Smooth muscle cell of trachea (primary cell): ENCODE measurements at places on chromosomes 5 and 9. TPM values are rescaled to one million over a fixed set of nuclear protein-coding genes. Genes with fewer than 3 reads are reported as not detected.

Gene PCDHA12
- total RNA-seq, result under 0.01 TPM in 1 of 2 replicates, not detected in the other

Gene MARCHF11
- not detected in 2 replicates for total RNA-seq

Gene MYMK
- total RNA-seq, result not detected in 2 replicates

Gene CER1
- not detected in 2 replicates for total RNA-seq

Gene SLC9A3
- total RNA-seq, result 0.87 and 1.3 TPM in 2 replicates

Gene ADCY2
- total RNA-seq, result 0.15 and 0.66 TPM in 2 replicates

Gene ZNF354C
- total RNA-seq, result 7.9 and 10.3 TPM in 2 replicates

Gene PLEKHG4B
- total RNA-seq, result under 0.01 TPM in 2 replicates
